ENCODE measurements at places on chromosomes 11 and 22.

- peak; percentile 97 for DNase-seq
Observed at GRCh38 chr11:2301631-2302305, at the start of the genes C11orf21 and TSPAN32. C11orf21 (minus strand) TSS chr11:2301918; CDS start chr11:2301808, 110 bp downstream. TSPAN32 (plus strand) TSS chr11:2302013; CDS start chr11:2302150, 137 bp downstream.

DNA sequence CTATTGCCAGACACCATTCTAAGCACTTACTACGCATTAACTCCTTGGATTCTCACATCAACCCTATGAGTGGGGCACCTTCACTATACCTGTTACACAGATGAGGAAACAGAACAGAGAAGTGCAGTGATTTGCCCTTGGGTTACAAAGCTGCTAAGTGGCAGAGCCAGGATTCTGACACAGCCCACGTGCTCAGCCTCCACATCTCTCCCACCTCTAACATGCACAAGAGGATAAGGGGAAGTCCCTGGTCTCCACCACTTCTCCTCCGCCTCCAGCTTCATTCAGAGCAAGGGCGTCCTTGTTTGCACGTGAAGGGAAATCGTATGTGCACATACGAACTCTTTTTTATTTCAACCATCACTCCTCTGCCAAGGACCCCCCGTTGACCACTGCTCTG lies 53.7 kb downstream of the CDON start:
- no peak for DNase-seq

DNA sequence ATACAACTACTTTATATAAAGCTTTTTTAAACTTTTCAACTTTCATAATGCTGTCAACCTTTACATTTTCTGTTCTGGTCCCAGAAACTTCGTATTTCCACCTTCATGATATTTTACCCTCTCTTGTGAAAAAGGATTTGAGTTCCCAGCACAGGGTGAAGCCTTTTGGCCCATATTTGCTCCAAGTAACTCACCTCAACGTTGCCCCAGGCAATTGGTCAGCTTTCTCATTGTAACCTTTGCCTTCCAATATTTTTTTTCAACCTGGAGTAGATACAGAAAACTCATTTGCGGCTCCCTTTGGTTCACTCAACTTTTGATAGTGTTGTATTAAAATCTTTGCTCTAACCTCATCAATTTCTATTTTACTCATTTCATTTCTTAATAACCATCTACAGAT lies 21.1 kb upstream of the FAR1 start:
- no peak for DNase-seq

DNA sequence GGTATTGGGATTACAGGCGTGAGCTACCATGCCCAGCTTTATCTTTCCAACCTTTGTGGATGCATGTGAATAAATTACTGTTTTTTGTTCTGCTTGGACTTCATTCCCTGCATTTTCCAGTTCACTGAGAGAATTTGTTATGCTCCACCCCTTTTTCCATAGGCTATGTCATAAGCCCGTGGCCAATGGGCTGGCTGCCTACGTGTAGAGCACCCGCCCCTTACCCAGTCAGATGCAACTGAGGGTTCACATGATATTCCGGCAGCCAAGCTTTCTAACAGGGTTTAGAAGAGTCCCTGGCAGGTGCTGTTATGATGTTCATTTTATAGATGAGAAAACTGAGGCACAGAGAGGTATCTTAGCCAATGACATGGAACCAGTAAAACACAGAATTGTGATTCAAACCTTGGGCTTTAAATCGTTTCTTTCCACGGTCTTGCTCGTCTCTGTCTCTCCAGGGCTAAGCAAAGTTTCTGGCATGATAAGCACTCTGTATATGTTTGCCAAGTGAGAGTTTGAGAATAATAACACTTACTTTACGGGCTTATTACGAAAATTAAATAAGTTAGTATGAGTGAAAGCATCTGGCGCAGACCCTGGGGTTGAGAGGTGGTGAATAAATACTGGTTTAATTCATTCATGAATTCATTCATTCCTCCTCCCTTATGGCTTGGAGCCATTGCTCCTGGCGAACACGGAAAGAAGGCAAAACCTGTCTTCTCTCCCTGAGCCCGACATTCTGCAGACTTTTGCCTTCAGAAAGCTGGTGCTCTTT lies 42.4 kb upstream of the RASD2 start:
- no peak for DNase-seq

- DNase-seq = no peak
Observed at GRCh38 chr22:39690881-39691605, 120.5 kb downstream of the CACNA1I start.

- DNase-seq = no peak
Observed at GRCh38 chr22:19693581-19693980, 20.7 kb upstream of the SEPTIN5 start.

Data from GDM1 (cell line).